ENCODE measurements at places on chromosomes 4 and X. TPM values are rescaled to one million over a fixed set of nuclear protein-coding genes. Genes with fewer than 3 reads are reported as not detected.

Gene CXorf49
- not detected for polyA plus RNA-seq

DNA sequence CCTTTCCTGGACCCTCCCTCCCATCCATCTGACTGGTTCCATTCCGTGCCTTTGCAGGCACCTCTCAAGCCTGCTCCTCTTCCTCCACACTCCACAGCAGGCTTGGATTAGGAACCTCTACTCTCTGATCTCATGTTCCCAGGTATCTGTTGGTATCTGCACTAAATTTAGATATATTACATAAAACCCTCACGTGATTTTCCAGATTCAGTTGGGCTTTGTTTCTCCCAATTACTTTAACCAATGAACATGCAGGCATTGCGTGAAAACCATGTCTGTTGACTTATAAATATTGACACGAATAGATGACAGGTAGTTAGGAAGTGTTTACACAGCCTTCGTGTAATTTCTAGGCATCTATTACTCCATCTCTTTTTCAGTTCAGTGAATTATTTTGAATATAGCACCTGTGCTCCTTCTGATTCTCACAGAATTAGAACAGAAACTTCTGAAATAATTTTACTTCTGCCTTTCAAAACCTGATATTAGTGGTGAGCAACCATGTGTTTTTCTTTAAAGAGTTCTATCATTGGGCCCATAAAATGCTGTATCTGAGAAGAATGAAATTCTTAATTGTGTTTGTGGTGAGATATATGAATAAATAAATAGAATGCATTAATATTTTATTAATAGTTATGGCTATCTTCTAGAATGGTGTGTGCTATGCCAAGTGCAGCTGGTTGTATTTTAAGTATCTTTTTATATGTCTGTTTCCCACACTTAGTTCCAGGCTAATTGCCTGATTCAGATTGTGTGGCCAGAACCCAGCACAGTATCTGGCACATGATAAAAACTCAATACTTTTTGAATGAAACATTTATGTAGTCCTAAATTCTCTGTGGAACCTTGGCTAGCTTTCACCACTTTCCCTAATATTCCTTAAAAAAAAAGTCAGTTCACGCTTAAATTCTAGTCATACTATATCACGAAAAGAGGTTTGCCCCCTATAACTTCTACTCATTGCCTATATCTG, 304.8 kb downstream of the QDPR start:
- no peak for DNase-seq

Gene BRS3
- polyA plus RNA-seq = not detected

Gene MAGEA10
- polyA plus RNA-seq = not detected

DNA sequence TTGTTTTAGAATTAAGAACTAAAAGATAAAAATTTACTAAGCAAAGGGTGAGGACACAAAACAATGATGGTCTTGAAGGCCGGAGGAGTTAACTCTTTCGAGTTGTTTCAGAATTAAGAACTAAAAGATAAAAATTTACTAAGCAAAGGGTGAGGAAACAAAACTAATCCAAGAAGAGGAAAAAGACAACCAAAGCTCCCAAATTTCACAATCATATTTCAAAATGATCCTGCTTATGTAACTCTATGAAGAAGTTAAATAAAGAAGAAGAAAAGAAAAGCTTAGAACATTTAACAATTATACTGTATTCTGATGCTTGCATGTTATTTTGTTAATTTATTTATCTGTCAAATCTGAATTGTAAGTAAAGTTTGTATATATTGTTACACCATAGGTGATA, 154.8 kb upstream of the SLIT2 start:
- no peak for DNase-seq

Gene NAP1L2
- polyA plus RNA-seq = 0.03 TPM

DNA sequence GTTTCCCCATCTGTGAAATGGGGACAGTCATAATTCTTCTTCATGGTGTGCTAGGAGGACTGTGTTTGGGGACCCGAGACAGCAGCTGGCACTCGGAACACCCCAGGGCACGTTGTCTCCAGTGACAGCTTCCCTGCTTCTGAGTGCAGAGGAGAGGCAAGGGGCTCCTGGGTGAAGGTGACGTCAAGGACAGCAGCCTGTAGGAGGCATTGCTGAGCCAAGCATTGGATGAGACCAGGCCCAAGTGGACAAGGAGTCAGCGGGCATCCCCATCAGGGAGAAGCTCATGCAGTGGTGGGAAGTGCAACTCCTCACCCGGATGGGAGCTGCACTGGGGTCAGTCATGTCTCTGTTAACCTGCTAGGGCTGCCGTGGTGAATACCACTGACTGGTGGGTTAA, 46.1 kb downstream of the EVC start:
- DNase-seq = no peak

GRCh38 chr4:121827853-121828252, 4.2 kb upstream of the CCNA2 start:
- peak; percentile 64 for DNase-seq

Gene AREG
- polyA plus RNA-seq = 0.30 TPM

DNA sequence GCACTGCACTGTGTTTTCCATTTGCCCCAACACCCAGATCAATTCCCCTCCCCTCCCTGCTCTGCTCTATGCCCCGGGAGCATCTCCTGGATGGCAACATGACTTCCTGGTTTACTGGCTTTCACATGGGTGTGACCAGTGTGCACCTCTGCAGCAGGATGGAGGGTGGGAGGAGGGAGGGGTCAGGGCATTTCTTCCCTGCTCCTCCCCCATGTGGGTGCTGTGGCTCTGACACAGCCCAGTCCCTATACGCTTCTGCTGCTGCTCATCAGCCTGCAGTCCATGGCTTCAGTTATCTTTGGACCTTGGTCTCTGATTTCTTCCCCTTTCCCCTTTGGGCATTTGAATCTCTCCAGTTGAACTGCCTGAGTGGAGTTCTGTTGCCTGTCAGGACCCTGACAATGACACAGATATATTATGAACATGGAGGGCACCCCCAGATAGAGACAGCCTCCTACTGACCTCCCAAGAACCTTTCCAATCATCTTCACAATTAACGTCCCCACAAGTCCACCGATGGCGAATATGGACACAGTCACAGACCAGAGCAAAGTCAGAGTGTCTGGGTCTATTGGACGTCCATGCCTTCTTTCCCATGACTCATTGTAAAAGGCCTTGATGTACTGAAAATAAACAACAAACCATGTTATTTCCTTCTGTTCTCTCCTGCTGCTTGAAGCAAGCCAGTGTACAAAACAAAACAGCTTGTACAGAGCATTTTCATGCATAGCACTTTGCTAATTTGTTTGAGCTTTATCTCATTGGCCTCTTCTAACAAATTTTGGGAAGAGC, 24.8 kb downstream of the SLC2A9 start:
- peak; percentile 45 for DNase-seq

All from IMR-90 (cell line).